Stimulated activated CD8-positive, alpha-beta memory T cell treated with anti-CD3 and anti-CD28 coated beads, Interleukin-7, amount 100 ng/mL, for 24 hours (primary cell): ENCODE measurements at places on chromosomes 3 and 15.

DNA sequence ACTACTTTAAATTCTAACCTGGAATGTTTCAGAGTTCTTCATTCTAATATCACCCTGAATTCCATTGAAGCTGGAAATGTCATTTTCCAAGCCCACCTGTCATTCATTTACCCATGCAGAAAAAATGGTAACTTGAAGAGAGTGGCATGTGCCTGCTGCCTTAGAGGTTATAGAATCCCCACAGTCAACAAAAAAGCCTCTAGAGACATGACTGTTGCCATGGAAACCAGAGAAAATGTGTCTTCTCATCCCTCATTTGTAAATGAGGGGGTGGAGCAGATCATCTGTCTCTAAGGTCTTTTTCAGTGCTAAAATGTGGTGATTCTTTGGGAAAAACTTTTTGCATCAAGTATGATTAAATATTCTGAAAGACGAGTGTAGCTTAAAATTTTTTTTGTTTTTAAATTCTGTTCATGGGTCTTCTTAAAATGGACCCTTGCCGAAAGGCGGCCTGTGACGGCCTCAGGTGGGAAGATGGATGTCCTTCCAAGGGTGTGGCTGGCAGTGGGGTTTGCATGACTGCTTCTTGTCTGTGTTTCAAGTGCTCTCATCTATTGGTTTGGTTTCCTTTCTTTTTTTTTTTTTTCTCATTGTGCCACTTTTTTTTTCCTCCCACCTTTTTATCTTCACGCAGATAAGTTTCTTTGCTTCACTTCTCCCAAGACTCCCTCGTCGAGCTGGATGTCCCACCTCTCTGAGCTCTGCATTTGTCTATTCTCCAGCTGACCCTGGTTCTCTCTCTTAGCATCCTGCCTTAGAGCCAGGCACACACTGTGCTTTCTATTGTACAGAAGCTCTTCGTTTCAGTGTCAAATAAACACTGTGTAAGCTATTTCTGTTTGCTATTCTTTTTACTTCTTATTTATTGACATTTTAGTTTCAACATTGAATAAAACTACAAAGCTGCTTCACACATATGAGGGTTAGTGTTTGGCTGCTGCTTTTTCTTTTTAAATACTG, 23.0 kb downstream of the TPM1 start:
- no peak for DNase-seq

DNA sequence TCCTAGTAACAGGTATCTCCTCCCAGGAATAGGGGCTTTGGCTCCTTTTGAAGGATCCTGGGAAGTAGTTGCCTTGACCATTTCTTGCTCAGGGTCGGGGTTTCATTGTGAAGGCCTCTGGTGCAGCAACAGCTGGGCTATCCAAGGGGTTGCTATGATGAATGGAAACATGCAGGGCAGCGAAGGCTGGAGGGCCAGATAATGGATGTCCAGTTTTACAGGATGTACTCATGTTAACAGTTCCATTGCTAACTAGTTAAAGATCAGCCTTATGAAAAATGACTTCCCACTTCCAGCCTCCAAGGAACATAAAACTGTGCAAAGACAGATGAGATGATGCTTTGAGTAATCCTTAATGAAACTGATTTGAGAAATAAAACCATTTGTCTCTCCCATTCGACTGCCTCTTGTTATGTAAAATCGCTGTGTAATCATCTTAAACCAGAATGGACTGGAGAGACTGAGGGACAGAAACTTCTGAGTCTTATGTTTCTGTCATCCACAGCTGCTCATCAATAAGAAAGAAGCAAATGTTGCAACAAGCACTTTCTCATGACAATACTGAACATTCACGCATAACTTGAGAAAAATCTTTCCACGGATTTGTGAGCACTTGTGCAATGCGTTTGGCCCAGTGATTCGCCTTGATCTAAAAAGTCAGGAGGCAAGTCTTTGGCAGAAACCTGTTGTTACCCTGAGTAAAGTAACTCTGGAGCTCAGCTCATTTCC, 473.5 kb upstream of the RGMA start:
- no peak for DNase-seq

DNA sequence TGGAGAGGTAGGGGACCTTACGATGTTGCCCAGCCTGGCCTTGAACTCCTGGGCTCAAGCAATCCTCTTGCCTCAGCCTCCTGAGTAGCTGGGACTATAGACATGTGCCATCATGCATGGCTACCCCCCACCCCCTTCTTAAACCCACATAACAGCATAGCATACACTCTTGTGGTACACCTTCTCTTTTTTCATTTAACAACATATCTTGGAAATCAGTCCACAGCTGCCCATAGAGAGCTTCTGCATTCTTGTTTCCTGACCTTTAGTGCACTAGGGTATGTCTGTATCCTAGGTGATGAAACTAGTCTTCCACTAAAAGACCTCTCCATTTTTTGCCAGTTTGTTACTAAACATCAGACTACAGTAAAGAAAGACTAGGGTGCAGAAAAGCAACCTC, 33.0 kb downstream of the SLC28A1 start:
- no peak for DNase-seq

DNA sequence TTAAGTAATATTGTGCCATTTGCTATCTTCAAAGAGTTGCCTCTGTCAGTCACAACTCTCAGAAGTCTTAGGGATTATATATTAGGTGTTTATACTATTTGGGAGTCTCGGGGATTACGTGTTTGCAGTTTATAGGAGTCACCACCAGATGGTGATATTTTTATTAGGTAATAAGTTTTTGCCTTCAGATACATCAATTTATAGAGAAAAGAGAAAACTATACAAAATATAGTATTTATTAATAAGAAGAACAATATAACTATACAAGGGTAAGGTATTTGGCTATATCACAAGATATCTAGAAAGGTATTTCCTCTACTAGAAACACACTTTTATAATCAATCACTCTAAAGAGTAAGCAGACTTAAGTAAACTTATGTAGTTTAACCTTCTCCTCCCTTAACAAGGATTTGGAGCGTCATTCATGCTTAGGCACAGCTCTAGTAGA, 10.7 kb upstream of the DHX36 start:
- no peak for DNase-seq

DNA sequence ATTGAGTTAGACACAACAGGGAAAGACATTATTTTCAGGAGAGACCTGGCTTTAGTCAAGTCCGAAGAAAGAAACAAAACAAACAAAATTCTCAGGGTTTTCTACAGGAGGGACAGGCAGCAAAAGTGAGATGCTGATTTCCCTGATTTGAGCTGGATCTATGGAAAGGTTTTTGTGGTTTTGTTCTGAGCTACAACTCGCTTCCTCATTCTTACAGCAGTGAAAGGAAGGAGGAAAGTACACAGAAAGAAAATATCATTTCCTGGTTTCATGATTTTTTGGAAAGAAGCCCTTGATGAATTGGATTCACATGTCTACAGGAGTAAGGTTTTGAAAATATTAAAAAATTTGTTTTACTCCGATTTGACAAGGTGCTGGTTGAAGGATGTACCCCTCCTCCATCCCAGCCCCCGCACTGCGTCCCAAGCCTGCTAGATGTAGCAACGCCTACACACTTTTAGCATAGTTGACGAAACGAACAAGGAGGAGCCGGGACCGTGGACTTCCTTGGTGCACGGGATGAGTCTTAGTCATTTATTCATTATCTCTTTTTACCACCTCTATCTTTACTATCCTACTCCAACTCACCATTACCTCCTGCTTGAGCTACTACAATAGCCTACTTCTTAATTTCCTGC, 10.8 kb downstream of the PRICKLE2 start:
- no peak for DNase-seq

- DNase-seq = no peak
These were observed 883 bp downstream of the RTP4 start for GRCh38 chr3:187369089-187369447.
